ENCODE measurements at places on chromosomes 7 and 10. TPM values are rescaled to one million over a fixed set of nuclear protein-coding genes. Genes with fewer than 3 reads are reported as not detected.
A peak's percentile ranks its signal among the peaks of the same experiment; 100 is the strongest.

DNA sequence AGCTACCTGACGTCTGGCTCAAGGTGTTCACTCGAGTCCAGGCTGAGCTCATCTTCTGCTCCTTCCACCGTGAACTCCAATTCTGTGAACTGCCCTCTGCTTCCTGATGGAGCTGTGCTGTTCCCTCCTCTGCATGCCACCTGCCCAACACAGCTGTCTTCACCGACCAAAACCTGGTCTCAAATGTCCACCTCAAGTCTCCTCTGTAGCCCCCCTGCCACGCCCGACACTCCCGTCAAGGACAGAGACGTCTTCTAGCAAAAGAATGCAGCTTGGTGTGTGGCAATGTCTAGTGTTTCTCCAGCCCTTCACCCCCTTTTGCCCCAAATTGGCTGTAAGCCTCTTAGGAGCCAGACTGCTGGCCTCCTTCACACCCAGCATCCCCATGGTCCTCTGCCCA, 305.1 kb downstream of the DNAJB6 start:
- H3K27me3 ChIP-seq, result peaks cover 36% of the 10 kb centered on the region
- no peak overlapping the region for H3K4me3 ChIP-seq
- H3K36me3 ChIP-seq, result no peaks in the 10 kb centered on the region
- H3K4me1 ChIP-seq, result no peaks in the 10 kb centered on the region
- no peak overlapping the region for H3K27ac ChIP-seq
- DNase-seq, result no peak

- peak overlapping the region; percentile 55 for H3K4me3 ChIP-seq
- H3K27ac ChIP-seq, result no peak overlapping the region
- H3K27me3 ChIP-seq, result peaks cover 100% of the 10 kb centered on the region
- peaks cover 75% of the 10 kb centered on the region for H3K4me1 ChIP-seq
- no peak for DNase-seq
- H3K36me3 ChIP-seq, result no peaks in the 10 kb centered on the region
Observed at GRCh38 chr10:100744136-100744986, 1.0 kb upstream of the PAX2 start.

DNA sequence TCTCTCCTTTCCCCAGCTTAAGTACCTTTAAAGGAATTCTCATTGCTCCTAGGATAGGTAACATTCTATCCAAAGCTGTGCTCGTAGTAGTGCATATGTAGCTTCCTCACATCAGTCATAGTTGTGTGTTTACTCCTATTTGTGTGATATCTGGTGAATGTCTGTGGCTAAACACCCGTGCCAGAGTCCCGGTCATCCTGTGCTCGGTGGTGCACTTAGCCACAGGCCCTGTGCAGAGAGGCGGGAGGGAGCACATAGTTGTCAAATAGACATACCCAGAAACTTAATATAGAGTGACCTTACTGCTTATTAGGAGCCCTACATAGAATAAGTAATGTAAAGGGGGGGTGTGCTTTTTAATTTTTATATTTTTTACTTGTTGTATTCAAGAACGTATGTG, 76.6 kb downstream of the RBM33 start:
- H3K27ac ChIP-seq, result no peak overlapping the region
- peaks cover 36% of the 10 kb centered on the region for H3K4me1 ChIP-seq
- no peak overlapping the region for H3K4me3 ChIP-seq

DNA sequence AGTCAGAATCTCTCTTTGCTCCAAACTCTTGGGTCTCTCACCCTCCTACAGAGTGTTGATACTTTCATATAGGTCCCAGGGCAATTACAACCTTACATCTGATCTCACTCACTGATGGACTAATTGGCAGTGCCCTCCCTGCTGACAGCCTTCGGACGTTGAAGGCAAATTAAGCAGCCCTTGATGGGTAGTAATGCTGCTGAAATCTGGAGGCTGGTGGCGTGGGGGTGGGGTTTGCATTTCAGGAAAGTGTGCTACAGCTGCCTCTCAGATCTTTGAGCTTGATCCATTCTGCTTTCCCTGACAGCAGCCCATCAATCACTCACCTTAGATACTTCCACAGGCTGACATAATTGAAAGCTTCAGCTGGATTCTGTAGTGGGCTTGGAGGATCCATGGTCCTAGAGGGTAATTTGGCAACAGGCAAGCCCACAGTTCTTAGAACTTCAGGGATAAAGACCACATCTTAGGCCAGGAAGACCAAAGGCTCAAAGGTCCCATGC, 349.1 kb upstream of the PODXL start:
- peaks cover 83% of the 10 kb centered on the region for H3K27me3 ChIP-seq
- H3K27ac ChIP-seq, result no peak overlapping the region
- no peak for DNase-seq
- H3K4me3 ChIP-seq, result no peak overlapping the region
- no peaks in the 10 kb centered on the region for H3K4me1 ChIP-seq
- no peaks in the 10 kb centered on the region for H3K36me3 ChIP-seq

DNA sequence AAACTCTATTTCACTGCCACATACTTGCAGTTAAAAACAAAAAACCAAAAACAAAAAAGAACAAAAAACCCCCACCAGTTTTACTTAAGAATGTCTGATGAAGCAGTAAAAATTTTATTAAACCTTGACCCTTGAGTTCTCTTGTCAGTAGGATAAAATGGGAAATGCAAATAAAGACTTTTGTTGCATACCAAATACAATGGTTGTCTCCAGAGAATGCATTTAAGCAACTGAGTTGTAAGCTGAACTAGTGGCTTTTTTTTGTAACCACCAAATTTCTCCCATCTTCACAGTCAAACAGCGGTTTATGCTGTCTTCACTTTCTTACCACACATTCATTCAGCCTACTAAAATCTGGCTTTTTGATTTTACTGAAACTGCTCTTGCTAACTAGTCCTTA, 3.1 kb downstream of the SYPL1 start:
- DNase-seq, result no peak
- no peaks in the 10 kb centered on the region for H3K36me3 ChIP-seq

DNA sequence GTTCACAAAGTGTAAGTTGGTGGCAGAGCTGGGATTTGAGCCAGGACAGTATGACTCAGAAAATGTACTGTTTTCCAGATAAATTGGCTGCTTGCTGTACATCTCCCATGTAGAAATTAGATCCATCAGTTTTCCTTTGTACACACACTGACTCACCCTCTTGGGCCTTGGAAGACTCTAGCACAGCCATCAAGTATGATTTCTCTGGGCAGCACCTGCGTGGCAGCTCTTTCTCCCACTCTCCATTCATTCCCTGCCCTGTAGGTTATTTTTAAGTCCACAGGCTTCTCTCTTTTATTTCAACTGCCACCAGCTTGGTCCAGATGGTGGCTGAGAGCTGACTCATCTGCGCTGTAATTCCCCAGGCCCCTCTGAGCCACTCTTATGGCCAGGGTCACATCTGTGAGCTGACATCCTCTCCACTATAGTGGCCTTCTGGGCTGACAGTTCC, 28.3 kb upstream of the SDK1 start:
- no peaks in the 10 kb centered on the region for H3K36me3 ChIP-seq
- no peak overlapping the region for H3K27ac ChIP-seq
- no peaks in the 10 kb centered on the region for H3K4me1 ChIP-seq
- no peak overlapping the region for H3K4me3 ChIP-seq
- no peak for DNase-seq

- H3K27ac ChIP-seq, result no peak overlapping the region
- no peaks in the 10 kb centered on the region for H3K4me1 ChIP-seq
- no peak for DNase-seq
- H3K27me3 ChIP-seq, result peaks cover 54% of the 10 kb centered on the region
- H3K36me3 ChIP-seq, result no peaks in the 10 kb centered on the region
Observed at GRCh38 chr7:50336894-50337703, 32.6 kb downstream of the IKZF1 start.

- no peaks in the 10 kb centered on the region for H3K36me3 ChIP-seq
- no peaks in the 10 kb centered on the region for H3K4me1 ChIP-seq
- H3K27ac ChIP-seq, result no peak overlapping the region
- DNase-seq, result no peak
- H3K27me3 ChIP-seq, result no peaks in the 10 kb centered on the region
- H3K4me3 ChIP-seq, result no peak overlapping the region
Observed at GRCh38 chr10:124296121-124296812, 122.5 kb downstream of the OAT start.

- H3K27ac ChIP-seq, result no peak overlapping the region
- H3K36me3 ChIP-seq, result peaks cover 49% of the 10 kb centered on the region
- H3K27me3 ChIP-seq, result no peaks in the 10 kb centered on the region
- peaks cover 19% of the 10 kb centered on the region for H3K4me1 ChIP-seq
- DNase-seq, result no peak
Observed at GRCh38 chr7:137885678-137886077, 38.9 kb upstream of the DGKI start.

DNA sequence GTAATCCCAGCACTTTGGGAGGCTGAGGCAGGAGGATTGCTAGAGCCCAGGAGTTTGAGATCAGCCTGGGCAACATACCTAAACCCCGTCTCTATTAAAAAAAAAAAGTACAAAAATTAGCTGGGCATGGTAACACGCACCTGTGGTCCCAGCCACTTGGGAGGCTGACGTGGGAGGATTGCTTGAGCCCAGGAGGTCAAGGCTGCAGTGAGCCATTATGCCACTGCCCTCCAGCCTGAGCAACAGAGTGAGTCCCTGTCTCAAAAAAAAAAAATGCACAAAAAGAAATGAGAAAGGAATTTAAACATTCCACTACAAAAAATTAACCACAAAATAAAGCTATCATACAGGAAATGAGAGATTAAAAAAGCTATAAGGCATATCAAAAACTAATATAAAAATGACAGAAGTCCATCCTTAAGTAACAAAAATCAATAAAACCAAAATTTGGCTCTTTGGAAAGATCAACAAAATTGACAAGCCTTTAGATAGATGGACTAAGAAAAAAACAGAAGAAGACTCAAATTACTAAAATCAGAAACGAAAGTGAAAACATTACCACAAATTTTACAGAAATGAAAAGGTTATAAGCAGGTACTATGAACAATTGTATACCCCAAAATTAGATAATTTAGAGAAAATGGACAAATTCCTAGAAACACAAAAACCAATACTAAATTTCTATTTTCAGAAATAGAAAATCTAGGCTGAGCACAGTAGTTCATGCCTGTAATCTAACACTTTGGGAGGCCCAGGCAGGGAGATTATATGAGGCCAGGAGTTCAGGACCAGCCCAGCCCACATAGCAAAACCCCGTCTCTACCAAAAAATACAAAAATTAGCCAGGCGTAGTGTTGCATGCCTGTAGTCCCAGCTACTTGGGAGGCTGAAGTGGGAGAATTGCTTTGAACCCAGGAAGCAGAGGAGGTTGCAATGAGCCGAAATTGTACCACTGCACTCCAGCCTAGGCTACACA, 42.4 kb upstream of the NANOS1 start:
- DNase-seq, result no peak
- peaks cover 6% of the 10 kb centered on the region for H3K4me1 ChIP-seq
- no peaks in the 10 kb centered on the region for H3K36me3 ChIP-seq
- no peak overlapping the region for H3K27ac ChIP-seq

DNA sequence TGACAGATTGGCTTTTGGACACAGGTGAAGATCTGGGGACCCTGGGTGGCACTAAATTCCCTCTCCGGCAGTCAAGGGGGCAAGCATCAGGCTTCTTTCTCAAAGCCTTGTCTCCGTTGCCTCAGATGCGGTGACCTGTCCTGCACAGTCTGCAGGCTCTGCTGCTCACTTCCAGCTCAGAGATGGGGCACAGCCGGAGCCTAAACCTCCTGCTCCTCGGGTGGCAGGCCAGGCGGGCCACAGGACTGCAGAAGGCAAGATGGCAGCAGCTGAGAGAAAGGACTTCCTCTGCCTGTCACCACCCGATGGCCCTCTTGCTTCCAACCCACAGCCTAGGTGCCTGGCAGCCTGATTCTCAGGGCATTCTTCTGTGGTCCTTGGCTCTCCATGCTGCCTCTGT, 44.4 kb downstream of the ZC3HC1 start:
- DNase-seq, result no peak
- no peaks in the 10 kb centered on the region for H3K27me3 ChIP-seq
- H3K27ac ChIP-seq, result no peak overlapping the region
- H3K36me3 ChIP-seq, result no peaks in the 10 kb centered on the region
- H3K4me1 ChIP-seq, result peaks cover 12% of the 10 kb centered on the region
- H3K4me3 ChIP-seq, result no peak overlapping the region

DNA sequence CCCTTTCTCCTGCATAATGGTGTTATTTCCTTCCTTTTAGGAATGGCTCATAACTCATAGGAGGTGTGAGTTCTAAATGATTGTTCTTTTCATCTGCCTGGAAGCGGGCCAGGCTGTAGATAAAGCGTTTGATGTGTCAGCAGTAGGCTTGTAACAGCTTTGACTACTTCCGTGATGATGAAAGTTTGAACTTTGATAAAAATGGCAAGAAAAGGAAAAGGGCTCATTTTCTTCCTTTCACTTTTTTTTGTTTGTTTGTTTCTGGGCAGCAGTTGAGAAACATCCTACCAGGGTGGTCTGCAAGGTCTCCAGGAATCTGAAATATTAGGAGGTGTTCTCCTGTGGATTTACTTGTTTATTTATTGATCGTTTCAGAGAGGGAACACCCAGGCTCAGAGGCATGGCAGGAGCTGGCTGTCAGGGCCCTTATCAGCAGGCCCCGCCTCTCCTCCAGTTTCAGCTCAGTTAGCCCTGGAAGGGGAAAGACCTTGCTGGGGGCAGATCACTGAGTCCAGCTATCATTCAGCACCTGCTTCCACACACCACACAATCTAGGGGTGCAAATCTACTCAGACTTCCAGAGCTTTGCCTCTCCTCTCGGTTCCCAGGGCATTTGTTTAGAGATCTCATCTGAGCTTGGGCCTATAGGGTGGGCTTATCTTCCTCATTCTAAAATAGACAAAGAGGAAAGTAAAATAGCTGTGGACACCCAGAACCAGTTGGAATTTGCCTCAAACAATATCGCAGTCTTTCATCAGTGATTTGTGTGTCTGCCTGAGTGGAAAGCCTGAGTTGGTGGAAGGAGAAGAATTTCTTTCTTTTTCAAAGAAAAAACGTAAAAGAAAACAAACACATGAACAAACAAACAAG, 130.9 kb downstream of the BMPER start:
- DNase-seq, result no peak
- peaks cover 9% of the 10 kb centered on the region for H3K4me1 ChIP-seq
- no peaks in the 10 kb centered on the region for H3K36me3 ChIP-seq
- H3K27ac ChIP-seq, result no peak overlapping the region
- H3K27me3 ChIP-seq, result no peaks in the 10 kb centered on the region

- H3K4me3 ChIP-seq, result no peak overlapping the region
- no peaks in the 10 kb centered on the region for H3K4me1 ChIP-seq
- no peaks in the 10 kb centered on the region for H3K36me3 ChIP-seq
- no peak overlapping the region for H3K27ac ChIP-seq
- H3K27me3 ChIP-seq, result no peaks in the 10 kb centered on the region
Observed at GRCh38 chr7:148374396-148375259, 215.9 kb upstream of the C7orf33 start.

GRCh38 chr7:25580141-25580540, 351.9 kb upstream of the NPVF start:
- H3K4me3 ChIP-seq, result no peak overlapping the region
- no peak for DNase-seq
- no peak overlapping the region for H3K27ac ChIP-seq
- no peaks in the 10 kb centered on the region for H3K36me3 ChIP-seq
- peaks cover 33% of the 10 kb centered on the region for H3K27me3 ChIP-seq

DNA sequence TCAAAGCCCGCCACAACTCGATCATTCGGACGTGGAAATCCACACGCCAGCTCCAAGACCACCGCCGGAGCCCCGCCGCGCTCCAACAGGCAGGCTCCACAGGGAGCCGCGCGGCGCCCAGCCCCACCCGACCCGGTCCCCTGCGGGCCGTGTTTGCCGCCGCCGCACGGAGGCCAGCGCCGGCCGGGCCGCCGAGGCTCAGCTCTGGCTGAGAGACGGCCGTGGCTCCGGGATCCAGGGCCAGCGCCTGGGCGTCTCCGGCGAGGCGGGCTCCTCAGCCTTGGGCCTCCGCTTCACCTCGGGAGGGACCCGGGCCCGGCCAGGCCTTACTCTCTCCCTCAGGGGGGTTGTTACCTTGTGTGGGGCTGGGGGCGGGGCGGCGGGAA, 333 bp downstream of the SMNDC1 start:
- no peaks in the 10 kb centered on the region for H3K27me3 ChIP-seq
- peaks cover 27% of the 10 kb centered on the region for H3K36me3 ChIP-seq
- peak overlapping the region; percentile 90 for H3K4me3 ChIP-seq
- H3K4me1 ChIP-seq, result peaks cover 64% of the 10 kb centered on the region

The TMEM270 gene
- not detected for total RNA-seq

The LCOR gene
- total RNA-seq, result 18.9 TPM

The HOXA6 gene
- not detected for total RNA-seq

The SFTPA1 gene
- total RNA-seq, result not detected
